Pancreas (tissue), 10 donors: ENCODE measurements at places on chromosomes 2 and 18. TPM values are rescaled to one million over a fixed set of nuclear protein-coding genes. Genes with fewer than 3 reads are reported as not detected.

Gene ATP5F1A
- total RNA-seq: 179 TPM

Gene DOK6
- total RNA-seq: 1.2 TPM

- no peak overlapping the region for H3K4me3 ChIP-seq
- DNase-seq: no peak
- no peaks in the 10 kb centered on the region for H3K27me3 ChIP-seq
- no peaks in the 10 kb centered on the region for H3K36me3 ChIP-seq
- H3K27ac ChIP-seq: no peak overlapping the region
Observed at GRCh38 chr2:191701696-191702095, 23.8 kb downstream of the NABP1 start.

GRCh38 chr2:60000686-60001085 is 552.8 kb downstream of the BCL11A start:
- H3K36me3 ChIP-seq: no peaks in the 10 kb centered on the region
- no peak overlapping the region for H3K4me3 ChIP-seq
- no peaks in the 10 kb centered on the region for H3K27me3 ChIP-seq

DNA sequence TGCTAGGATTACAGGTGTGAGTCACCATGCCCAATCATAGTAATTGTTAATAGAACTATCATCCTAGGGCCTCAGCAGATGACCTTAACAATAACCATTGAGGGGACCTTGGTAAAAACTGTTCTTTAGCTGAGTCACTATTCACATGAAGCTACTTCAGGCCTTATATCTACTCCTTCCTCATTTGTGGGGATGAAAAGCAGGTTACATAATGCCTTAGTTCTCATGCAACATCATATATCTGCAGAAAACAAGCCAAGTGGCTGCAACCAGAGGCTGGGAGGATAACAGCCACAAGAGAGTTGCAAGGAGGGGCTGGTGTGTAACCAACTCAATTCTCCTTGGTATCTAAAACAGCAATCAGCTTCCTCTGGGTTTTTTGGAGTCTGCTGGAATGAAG is 445.4 kb downstream of the NBAS start:
- H3K27me3 ChIP-seq: no peaks in the 10 kb centered on the region
- H3K36me3 ChIP-seq: no peaks in the 10 kb centered on the region
- no peak for DNase-seq
- no peak overlapping the region for H3K4me3 ChIP-seq

- DNase-seq: no peak
- H3K27ac ChIP-seq: no peak overlapping the region
- no peaks in the 10 kb centered on the region for H3K36me3 ChIP-seq
- H3K4me1 ChIP-seq: no peaks in the 10 kb centered on the region
- no peak overlapping the region for H3K4me3 ChIP-seq
Observed at GRCh38 chr2:29834624-29835023, 86.8 kb downstream of the ALK start.

DNA sequence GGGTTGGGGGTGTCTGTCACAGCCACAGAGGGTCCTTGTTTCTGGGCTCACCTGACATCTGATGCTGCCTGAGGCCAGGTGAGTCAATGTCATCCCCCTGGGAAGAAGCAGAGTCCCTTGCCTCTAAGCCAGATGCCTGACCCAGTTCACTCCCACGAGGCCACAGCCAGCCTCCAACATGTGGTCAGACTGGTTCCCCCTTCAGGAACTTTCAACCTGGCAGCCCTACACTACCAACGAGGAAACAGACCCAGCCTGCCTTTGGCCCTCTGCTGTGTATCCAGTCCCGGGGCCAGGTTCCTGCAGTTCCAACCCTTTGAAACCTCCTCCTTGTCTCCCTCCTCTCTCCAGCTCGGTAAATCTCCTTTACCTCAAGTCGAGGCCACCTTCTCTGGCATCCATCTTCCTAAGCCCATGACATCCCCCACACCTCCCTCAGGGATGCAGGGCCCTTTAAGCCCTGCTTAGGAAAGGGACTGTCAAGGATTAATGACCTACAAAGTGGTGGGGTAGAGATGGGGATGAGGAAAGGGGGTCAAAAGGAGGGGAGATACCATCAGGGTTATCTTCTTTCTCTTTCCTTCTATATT is 49.2 kb upstream of the SMAD2 start:
- no peak overlapping the region for H3K4me3 ChIP-seq
- H3K36me3 ChIP-seq: no peaks in the 10 kb centered on the region
- no peak overlapping the region for H3K27ac ChIP-seq
- no peaks in the 10 kb centered on the region for H3K27me3 ChIP-seq
